Lower lobe of right lung (tissue), 2 donors: ENCODE measurements at places on chromosomes 1 and 21. TPM values are rescaled to one million over a fixed set of nuclear protein-coding genes. Genes with fewer than 3 reads are reported as not detected.

The SLAMF6 gene
- total RNA-seq, result 4.8 TPM

The KRTAP21-2 gene
- not detected for total RNA-seq

The ACTN2 gene
- total RNA-seq, result 1.9 TPM

The AXDND1 gene
- 0.59 TPM for total RNA-seq

The MYCL gene
- total RNA-seq, result 3.9 TPM

The PODN gene
- 64.0 TPM for total RNA-seq

The RAB25 gene
- total RNA-seq, result 58.0 TPM

The FAM151A gene
- total RNA-seq, result not detected
